Stimulated activated CD8-positive, alpha-beta memory T cell treated with anti-CD3 and anti-CD28 coated beads, Interleukin-2, amount 100 ng/mL, for 1 hour (primary cell): ENCODE measurements at places on chromosomes 16 and 17.

DNA sequence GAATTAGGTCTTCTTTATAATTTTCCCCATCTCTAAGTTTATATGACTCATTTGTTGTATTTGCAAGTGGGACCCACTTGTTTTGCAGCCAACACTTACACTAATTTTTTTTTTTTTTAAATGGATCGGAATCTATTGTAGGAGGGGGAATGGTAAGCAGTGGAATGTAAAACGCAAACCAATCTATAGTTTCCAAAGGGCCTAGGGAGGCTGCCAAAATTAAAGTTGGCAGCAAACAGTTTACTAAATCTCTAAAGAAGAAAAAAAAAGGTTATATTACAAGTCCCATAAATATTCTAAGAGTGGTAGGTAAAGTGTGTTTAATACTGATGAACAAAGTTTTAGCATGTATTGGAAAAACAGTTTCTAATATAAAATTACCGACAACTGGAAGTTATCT, 416.8 kb upstream of the SALL1 start:
- no peak for DNase-seq

DNA sequence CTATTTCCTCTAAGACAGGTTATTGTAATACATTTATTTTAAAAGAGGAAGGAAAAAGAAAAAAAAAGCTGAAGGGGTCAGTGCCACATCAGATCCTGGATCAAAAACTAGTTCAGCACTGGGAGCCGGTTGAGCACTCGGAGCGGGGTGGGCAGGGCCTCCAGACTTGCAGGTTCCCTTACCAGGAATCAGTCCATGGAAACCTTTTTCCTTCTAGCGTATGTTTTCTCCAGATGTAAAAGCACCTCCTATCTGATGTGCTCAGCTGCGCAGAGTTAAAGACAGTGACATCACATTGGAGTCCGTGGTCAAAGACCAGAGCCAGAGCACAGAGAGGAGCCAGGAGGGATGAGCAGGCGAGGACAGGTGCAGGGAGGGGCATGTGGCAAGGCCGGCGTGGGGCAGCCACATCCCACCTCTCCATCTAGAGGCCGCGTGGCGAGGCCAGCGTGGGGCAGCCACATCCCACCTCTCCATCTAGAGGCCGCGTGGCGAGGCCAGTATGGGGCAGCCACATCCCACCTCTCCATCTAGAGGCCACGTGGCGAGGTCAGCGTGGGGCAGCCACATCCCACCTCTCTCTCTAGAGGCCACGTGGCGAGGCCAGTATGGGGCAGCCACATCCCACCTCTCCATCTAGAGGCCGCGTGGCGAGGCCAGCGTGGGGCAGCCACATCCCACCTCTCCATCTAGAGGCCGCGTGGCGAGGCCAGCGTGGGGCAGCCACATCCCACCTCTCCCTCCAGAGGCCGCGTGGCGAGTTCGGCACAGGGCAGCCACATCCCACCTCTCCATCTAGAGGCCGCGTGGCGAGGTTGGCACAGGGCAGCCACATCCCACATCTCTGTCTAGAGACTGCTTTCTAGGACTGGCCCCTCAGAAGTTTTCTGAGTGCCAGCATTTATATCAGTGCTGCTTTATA, 166.8 kb upstream of the CHMP6 start:
- no peak for DNase-seq

DNA sequence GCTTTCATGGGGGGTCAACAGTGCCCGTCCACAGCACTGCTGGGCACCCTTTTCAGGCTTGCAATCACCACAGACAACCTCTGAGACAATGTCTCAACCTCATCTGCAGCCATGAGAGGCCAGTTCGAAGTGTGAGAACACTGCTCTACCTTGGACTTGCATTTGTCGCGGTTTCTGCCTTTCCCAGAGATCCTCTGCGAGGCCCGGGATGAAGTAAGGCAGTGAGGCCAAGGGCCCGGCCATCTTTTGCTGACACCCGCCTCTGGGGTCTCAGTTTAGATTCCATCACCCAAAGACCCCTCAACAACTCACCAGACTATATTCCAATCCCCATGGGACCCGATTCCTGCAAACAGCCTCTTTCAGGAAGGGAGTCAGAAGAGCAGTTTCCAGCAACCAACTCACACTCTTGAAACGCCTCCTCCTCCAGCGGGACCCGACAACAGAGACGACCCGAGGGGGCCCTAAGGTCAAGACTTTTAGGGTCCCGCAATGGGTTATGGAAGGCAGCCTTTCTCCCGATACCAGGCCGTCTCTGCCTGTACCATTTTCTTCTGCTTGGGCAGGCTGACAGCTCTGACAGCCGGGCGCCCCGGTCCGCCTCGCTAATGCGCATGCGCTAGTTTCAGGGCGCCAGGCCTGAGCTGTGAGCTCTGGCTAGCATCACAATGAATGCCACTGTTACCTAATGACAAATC, 576.0 kb downstream of the KCNJ18 start:
- no peak for DNase-seq

- DNase-seq: no peak
Observed at GRCh38 chr17:33137426-33137825, 145.8 kb downstream of the SPACA3 start.

DNA sequence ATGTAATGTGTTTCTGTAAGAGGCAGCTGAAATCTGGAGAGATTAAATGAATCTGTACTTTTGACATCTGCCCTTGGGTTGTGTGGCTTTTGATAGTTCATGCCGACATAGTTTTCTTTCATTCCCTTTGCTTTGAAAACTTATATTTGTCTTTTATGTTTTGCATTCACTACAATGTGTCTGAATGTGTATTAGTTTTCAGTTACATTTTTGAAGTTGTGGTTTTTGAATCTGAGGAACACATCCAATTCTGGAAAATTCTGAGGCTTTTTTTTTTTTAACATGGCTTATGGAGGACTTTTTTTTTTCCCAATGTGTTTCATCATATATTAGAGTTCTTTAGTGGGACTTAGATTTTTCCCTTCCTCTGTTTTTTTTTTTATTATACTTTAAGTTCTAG, 683.7 kb upstream of the SOX9 start:
- no peak for DNase-seq

- DNase-seq: no peak
Observed at GRCh38 chr17:13153036-13153435, 135.2 kb upstream of the ELAC2 start.

DNA sequence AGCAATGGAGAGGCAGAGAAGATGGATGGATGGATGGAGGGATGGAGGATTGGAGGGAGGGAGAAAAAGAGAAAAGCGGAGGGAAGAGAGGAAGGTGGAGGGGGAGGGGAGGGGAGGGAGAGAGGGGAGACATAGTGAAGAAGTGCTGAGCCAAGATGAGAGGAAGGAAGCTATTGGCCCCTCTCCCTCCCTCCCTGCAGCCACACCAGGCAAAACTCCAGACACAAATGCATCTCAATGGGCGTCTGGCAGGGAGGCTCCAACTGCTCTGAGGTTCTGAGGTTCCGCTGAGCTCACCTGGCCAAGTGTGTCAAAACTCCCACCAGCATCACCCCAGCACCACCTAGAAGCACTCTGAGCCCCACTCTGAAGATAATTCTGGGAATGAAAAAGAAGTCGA, 26.9 kb upstream of the PHB1 start:
- DNase-seq: no peak

GRCh38 chr17:38877130-38877851, 7.4 kb downstream of the LASP1 start:
- DNase-seq: no peak

DNA sequence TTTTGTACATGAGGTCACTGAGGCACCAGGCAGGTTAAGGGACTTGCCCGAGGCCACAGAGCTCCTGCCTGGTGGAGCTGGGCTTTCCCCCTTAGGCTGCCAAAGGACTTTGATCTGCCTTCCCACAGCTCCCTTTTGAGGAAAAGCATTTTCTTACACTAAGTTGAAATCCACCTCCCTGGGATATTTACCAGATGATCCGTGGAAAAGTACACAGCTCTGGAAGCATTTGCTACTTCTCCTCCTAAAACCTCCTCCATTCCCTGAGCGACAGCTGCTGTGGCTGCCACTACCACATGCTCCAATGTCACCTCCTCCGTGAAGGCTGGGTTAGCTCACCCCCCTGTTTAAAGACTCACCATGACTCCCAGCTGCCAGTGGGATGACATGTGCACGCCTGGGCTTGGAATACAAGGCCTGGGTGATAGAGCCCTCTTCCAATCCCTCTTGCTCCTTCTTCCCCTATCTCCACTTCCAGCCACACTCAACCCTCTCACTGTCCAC, 1.2 kb upstream of the MPRIP start:
- DNase-seq: no peak

DNA sequence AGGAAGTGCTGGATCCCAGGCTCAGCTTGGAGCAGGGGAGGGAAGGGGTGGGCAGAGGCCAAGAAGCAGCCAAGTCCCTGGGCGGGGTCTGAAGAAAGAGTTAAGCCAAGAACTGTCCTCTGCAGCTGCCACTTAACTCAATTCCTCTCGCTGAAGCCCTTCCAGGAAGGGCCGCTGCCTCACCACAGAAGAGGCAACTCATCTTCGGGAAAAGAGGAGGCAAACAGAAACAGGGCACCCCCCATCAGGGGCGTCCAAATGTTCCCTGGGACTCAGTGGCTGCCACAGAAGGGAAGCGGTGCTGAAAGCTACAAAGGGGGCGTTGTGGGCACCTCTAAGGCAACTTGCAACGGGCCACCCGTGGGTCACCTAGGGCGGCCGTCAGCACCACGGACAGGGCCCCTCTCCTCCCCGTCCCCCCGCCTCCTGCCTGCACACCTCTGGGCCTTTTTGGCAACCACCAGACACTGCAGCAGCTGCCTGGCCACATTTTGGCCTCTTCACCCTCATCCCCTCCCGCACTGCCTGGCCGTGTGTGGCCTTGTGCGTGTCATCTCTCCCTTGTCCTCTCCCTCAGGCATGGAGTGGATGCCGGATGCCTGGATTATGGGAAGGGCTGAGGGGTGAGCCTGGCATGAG, 2.5 kb downstream of the TLCD3B start:
- DNase-seq: no peak

DNA sequence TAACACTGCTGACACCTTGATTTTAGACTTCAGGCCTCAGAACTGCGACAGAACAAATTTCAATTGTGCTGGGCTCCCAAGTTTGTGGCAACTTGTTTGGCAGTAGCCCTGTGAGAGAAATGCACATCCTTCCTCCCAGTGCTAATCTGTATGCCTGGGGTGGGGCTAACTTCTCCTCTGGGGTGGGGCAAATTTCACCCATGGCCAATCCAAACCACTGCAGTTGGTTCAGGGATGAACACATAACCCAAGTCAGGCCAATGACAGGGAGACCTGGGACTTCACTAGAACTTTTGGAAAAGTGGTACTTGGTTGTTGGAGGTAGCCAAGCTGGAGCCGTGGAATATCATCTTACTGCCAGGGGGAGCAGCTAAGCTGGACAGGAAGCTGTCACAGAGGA, 56.3 kb downstream of the ABCC6 start:
- no peak for DNase-seq

DNA sequence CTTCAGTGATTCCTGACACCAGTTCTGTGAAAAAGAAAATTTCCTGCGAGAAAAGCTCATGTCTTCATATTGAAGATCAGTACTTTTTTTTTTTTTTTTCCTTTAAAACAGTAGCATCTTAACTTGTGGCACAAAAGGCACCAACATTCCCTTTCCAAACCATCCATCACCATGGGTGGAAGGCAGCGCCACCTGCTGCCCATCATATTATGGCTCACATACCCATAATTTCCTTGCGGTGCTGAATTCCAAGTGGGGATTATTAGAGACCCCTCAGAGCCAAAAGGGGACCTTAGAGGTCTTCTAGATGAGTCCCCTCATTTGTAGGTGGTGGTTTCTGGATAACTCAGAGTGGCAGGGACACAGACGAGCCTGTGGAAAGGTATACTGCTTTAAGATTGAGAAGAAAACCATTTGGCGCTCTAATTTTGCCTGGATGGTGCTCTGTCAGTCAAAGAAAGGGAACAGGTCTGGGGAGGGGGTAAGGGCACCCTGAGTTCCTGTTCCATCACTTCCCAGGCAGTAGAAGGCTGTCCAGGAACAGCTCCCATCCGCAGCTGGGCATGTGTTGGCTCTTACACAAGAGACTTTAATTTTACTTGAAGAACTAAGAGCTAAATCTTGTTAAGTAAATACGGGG, 7.9 kb upstream of the SOST start:
- no peak for DNase-seq

DNA sequence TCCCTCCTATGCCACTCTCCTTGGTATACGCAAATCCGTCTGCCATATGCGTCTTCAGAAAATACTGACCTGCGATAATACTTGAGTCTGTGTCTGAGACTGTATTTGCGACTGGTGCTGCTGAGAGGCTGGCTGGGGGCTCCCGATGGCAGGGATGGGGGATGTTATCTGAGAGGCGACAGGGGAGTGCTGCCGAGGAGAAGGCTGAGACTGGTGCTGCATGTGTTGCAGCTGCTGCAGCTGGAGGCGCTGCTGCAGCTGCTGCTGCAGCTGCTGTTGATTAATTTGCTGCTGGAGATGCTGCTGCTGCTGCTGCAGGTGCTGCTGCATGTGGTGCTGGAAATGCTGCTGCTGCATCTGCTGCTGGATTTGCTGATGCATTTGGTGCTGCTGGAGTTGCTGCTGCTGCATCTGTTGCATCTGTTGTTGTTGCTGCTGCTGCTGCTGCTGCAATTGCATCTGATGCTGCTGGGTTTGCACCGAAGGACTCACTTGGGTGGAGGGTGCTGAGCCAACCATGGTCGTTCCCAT, 107.7 kb downstream of the TOX3 start:
- no peak for DNase-seq

DNA sequence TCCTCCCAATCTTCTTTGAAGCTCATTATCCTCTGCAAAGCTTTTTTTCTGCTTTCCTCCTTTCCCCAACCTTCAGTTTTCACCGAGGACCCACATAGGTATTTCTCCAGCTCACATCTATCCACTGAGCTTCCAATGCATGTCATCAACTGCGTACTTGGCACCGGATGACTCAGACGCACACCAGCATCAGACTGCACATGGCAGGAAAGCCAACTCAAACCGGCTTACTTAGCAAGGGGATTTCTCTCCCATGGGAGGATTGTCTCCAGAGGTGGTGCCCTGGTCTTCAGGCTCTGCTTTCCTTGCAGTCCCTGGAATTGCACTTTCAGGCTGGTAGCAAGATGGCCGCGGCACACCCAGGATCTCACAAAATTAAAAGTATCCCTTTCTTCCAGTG, 1.7 kb upstream of the AKTIP start:
- DNase-seq: no peak

DNA sequence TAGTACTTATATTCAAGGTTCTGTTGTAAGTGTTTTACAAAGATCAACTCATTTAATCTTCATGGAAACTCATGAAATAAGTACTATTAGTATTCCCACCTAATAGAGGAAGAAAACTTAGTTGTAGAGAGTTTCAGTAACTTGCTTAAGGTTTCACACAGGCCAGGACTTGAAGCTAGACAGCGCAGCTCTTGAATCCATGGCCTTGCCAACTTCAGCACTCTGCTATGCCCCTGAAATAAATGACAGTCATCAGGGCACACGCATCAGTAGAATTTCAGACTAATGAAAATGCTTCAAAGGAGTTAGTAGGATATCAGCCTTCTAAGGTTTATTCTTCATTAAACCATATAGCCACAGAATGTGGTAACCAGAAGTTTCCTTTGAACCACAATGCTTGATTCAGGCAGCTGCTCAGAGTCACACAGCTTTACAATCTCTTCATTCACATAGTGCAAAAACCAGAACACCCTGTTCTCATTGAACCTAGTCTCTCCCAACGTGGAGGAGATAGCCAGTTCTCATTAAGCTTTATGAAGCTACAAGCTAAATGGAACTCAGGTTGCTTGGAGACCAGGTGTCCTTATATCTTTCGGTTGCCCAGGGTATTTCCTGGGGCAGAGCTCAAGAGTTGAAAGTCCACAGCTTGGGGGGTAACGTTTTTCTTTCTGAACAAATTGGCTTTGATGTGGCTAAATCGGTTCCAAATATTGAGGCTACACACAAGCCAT, 39.7 kb downstream of the KCNJ2 start:
- no peak for DNase-seq

- DNase-seq: no peak
Observed at GRCh38 chr16:75203667-75204409, 3.1 kb downstream of the CTRB2 start.

- no peak for DNase-seq
Observed at GRCh38 chr16:60031740-60032139, 1297.6 kb upstream of the GOT2 start.
